ENCODE measurements at places on chromosomes 2 and 18.

DNA sequence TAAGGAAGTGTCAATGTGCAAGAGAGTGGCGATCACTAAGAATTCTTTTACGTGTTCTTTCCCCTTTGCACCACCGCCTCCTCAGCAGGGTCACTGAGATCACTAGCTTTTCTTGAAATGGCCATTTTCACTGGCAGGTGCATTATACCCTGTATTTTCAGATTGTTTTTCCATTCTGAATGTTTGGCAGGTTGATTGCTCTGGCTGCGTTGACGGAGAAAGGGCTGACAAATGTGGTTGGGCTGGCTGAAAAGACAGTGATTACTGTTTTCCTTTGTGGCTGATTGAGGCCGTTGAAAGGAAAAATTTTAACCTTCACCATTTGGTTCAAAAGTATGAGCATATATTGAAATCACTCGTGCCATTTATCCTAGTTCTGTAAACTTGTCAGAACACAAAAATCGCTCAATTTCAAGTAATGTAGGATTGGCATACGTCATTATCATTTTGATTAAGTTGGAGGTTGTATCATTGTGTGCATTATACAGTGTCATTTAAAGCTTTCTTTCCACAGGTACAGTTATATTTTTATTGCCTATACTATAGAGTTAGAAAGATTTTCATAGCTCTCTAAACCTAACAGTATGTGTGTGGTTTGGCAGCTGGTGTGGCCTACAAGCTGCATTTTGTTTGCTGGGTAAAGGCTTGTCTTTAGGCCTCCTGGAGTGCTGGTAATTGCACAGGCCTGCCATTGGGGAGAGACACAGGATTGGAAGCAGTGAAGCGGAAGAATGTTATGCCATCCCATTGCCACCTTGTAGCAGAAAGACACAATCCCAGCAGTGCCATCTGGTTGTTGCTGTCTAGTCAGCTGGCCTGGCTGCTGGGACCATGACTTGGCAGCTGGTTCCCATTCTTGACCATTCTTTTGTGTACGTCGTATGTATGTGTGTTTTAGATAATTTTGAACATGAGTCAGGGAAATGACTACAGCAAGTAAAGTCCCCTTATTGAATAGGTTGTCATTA is 36.7 kb downstream of the DYNC1I2 start:
- no peak for DNase-seq

DNA sequence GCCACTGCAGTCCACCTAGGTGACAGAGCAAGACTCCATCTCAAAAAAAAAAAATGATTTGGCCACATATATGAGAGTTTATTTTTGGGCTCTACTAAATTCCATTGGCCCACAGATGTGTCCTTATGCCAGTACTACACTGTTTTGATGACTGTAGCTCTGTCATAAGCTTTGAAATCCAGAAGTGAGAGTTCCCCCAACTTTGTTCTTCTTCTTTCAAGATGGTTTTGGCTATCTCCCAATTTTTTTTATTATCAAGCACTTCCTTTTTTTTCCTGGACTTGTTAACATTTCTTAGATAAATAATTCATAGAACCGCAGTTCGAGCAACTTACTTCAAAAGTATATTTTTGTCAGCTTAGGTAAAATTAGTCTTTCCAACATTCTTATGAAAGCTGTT is 96.9 kb downstream of the TSHZ1 start:
- DNase-seq: no peak

DNA sequence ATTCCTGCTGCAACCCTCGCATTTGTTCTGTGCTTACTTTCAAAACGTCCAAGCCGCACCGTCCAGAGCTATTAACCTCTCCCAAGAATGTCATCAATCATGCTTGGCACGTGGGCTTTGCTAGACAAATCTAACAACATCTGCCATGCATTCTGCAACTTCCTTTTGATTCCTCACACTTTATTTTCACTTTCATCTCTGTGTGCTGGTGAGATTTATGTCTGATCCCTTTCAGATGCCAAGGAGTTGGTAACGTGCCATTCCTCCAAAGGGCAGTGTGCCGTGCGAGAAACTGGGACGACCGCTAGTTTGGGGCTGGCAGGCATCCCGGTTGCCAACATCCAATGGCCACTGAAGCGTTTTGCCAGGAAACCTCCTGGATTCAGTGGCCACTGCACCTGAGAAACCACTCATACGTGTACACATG is 230.0 kb upstream of the PARD3B start:
- no peak for DNase-seq

GRCh38 chr2:18648161-18648560 is 58.8 kb upstream of the NT5C1B start:
- no peak for DNase-seq

DNA sequence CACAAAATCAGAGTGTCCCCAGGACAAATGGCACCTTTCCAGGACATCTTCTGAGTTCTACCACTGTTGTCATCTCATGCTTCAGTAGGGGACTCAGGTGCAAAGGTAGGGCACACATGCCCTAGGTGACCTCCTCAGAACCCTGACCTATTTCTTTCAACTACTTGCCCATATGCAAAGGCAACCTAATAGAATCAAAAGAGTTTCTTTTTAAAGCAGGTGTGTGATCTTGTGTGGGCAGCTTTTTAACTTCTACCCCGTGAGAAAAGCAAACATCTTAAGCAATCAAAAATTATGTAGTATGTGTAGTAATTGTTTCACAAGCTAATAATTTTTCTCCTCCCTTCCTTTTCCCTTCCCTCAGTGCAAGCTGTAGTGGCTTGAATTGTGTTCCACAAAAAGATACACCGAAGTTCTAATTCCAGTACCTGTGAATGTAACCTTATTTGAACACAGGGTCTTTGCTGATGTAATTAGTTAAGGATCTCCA is 333.1 kb downstream of the RND3 start:
- DNase-seq: no peak

DNA sequence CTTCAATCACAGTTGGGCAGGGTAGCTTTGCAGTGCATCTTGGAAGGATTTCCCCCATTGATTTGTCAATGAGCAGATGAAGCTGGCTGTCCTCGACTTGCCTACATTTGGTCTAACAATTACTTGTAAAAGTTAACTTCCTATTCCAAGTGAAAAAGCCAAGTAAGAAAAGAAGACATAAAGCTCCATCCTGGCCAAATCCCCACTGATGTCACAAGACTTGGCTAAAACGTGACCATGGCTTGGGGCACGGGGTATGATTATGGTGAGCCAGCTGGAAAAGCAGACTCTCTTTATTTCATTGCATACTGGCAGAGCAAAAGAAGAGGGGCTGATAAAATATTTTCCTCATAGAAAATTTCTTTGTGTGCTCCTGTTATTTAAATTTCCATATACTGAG is 25.4 kb upstream of the PID1 start:
- DNase-seq: no peak
